ENCODE measurements at places on chromosomes 6 and 20.

- DNase-seq, result no peak
These were observed 58.7 kb upstream of the TGM3 start for GRCh38 chr20:2237059-2237458.

DNA sequence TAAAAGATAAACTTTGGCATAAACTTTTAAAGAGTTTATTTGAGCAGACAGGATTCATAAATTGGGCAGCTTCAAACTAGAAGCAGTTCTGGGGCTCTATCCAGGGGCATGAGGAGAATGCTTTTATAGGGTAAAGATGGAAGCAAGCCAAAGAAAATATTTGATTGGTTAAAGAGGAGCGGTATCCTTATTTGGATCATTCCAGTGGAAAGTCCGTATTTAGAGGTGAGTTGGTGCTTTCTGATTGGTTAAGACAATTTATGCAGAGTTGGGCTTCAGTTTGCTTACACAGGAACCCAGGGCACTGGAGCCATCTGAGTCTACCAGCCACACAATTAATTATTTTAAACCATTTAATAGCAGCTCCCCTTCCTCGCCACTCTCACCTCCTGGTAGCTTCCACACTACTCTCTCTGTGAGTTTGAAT is 37.9 kb upstream of the RNF217 start:
- no peak for DNase-seq

DNA sequence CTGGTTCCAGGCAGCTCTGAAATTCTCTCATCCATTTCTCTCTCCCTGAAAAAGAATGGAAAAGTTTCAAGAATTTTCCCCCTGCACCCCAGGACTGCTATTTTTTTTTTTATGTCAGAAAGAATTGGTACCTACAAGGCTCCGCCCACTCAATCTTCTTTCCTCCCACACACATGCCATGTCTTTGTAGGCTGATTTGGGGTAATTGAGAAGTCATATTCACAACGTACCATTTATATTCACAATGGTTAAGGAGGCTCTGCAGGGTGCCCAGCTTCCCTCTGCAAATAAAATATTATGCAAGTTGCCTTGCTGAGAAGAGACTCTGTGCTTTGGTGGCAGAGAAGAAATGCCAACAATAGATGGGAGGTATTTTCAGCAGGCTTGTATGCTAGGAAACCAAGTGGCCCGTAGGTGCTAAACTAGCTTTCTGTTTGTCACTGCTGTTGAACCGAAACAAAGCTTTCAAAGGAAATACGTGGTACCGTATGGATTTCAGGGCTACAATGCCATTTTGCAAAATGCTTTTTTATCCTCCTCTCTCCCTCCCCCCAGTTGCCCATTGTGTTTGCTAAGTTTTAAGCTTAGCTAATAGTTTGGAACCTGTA is 150.0 kb downstream of the PHACTR1 start:
- DNase-seq, result no peak

DNA sequence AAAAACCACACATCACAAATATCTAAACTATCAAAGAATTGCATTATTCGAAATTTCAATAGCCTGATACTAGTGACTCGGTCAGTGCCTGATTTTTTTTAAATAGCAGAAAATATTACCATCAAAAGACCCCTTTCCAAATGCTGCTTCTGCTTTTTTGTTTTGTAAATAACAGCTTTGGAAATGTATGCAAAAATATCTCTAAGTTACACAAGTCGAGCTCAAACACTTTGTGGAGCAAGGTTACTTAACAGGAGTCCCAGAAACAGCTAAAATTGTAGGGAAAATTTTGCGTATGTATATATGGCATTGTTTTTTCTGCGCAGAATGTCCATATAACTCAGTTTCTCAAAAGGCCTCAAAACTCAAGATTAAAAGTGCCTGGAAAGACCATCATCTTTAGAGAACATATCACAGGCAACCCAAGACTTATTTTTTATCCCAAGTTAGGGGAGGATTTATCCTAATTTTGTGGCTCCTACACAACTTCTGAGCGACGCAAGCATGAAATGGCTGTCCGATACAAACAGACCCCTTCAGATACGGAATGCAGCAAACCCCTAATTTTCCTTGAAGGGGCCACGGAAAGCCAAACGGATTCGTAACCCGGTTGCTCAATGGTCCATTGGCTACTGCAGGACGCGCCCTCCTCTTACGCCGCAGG is 1.3 kb downstream of the CEP85L start:
- no peak for DNase-seq

DNA sequence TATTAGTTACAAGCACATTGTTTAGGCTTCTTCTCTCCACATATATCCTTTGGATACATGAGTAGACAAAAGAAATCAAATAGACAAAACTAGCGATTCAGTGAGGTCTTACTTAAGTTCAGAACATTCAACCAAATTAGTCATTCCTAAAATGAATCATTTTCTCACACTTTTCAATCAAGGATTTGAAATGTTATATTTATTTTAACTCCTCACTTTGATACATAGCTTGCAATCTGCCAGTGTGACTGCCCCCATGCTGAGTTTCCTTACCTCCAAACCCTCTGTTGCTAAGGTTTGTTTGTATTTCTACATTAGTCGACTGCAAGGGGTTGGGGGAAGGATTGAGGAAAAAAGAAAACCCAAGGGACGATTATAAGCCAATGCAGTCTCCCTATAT is 3.5 kb upstream of the MOXD1 start:
- DNase-seq, result no peak

- DNase-seq, result no peak
These were observed 576.2 kb downstream of the DHX35 start for GRCh38 chr20:39538317-39538716.

- no peak for DNase-seq
These were observed 98.5 kb downstream of the HIVEP2 start for GRCh38 chr6:142846459-142846831.

DNA sequence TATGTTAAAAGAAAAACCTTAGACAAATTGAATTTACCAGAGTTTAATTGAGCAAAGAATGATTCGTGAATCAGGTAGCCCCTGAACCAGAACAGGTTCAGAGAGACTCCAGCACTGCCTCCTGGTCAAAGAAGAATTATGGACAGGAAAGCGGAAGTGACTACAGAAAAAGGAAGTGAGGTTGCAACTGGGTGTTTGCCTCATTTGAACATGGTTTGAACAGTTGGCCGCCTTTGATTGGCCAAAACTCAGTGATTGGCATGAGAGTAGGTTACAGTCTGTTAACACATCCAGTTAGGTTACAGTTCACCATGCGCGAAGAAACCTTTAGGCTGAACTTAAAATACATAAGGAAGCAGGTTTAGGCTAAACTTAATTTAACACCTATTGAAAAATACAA is 248.8 kb downstream of the TFAP2A start:
- no peak for DNase-seq

DNA sequence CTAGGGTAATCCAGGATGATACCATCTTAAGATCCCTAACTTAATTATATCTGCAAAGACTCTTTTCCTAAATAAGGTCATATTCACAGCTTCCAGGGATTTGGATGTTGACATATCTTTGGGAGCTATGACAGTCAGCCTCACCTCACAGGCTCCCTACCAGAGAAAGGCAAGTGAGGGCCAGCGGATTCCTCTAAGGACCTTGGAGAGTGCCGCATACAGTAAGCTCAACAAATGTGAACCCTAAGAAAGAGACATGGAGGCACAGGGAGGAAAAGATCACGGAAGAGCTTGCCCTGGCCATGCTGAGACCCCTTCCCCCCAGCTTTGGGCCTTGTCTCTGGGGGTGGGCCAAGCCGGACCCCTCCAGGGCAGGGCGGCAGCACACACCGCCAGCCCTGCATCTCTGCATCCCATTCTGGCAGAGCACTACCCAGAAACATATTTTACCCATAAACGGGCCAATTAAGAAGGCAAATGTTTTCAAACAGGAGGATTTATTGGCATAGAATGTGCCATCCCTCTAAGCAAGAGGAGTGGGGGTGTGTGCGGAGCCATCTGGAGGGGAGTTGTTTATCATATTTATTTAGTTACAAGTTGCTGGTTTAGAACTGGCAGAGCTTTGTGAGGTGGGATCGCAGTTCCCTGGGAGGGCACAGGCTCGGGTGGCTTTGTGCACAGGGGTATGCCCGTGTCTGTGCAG is 55.4 kb downstream of the CHMP4B start:
- DNase-seq, result no peak

DNA sequence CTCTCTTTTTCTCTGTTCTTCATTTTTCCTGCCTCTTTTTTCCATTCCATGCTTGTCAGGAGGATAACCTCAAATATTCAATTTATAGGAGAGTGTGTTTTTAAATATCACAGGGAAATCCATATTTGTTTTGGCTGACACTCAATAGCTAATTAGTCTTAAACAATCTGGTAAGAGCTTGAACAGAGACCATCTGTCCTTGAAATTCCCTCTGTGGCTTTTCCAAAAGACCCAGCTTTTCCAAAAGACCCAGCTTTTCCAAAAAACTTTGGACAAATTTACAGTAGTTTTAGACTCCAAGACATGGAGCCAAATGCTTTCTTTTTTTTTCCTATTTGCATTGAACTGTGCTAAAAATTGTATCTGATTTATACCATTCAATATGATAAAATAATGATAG is 127.4 kb upstream of the FAM83B start:
- DNase-seq, result no peak

- DNase-seq, result no peak
These were observed at the start of gene RGS17 for GRCh38 chr6:153131037-153131981. Gene RGS17, minus strand, starts transcription at chr6:153131282. Its CDS starts 87,264 bp downstream, at chr6:153044018.

DNA sequence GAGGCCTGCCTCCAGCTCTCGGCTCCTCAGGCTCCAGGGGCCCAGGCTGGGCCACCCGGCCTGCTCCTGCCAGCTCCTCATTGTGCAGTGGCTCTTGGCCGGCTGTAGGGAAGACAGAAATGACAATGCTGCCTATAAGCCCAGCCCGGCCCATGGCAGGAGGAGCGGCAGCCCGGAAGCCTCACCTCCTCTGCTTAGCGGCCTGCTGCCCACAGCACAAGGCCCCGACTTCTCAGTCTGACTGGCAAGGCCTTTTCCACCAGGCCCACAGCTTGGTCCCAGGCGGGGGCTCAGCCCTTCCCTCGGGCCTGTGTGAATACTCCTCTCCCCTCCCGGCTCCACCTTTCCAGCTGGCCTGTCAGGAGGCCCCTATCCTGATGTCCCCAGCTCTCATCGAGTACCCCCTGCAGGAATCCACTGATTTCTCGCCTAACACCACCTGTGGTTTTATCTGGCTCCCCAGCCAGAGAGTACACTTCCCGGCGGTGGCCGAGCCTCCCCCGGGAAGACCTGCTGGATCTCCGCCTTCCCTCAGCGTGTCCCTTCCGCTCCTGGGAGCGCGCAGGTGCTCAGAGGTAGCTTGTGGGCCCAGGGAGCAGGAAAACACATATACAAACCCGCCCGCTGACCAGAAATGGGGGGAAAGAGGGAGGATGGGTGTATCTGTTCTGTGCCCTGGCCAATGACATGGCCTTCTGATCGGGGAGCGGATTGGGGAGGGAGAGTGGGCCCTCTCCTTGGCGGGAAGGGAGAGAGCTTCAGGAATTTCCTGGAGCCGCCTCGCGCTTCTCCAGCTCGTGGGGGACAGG is 963 bp downstream of the DDRGK1 start:
- DNase-seq, result no peak

DNA sequence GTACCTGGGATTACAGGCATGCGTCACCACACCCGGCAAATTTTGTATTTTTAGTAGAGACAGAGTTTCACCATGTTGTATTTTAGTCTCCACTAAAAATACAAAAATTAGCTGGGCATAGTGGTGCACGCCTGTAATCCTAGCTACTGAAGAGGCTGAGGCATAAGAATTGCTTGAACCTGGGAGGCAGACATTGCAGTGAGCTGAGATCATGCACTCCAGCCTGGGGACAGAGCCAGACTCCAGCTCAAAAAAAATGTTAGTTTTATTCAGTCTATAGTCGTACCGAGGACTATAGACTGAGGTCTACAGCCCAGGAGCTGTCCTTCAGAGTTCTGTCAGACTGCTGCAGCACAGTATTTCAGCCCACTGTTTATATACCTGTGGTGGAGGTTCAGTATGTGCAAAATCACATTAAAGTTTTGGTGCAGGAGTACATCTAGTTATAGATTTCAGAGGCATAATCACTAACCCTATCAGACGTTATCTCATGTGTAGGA is 3.6 kb upstream of the CASP8AP2 start:
- DNase-seq, result no peak

- DNase-seq, result no peak
These were observed 31.0 kb upstream of the ZNFX1 start for GRCh38 chr20:49308875-49309274.

- no peak for DNase-seq
These were observed 234.2 kb downstream of the COL12A1 start for GRCh38 chr6:74971633-74972032.

DNA sequence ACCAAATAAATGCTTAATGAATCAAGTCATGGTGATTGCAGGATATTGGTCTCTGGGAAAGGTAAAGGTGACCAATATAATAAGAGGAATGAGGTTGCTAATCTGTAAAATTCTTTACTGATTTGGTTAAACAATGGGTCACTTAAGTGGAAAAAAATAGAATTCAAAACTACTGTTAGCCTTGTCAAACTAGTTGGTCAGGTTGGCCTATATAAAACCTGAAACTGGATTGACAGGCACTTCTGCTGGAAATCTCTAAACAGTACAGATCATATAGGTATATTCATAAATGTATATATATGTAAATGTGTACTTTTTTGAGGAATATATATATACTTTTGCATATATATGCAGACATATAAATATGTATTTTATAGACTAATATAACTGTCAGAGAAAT is 19.7 kb downstream of the PLCB4 start:
- DNase-seq, result no peak

DNA sequence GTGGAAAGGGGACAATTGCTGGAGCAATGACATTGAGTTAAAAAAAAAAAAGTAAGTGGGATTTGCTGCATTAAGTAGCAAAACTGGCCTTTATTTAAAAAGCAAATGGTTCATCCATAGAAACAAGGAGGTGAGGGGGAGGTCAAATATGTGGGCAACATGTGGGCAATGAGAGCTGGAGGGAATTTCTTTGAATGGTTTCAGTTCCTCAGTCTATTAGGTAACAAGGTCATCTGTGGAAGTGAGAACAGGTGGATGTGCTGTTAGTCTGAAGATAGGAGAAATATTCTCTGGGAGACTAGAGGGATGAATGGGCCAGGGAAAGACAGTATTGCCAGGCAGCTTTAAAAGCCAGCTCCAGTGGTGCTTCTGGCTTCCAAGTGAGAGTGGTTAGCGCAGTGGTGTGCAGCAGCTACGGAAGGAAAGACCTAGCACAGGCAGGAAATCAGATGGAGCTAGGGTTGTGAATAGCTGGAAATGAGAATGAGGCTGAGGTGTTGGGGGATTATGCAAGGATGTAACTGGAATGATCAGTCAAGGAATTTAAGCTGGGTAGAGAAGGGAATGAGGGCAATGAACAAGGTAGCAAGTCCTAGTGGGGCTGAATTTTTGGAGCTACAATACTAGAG is 727.6 kb downstream of the PTPRT start:
- DNase-seq, result no peak

DNA sequence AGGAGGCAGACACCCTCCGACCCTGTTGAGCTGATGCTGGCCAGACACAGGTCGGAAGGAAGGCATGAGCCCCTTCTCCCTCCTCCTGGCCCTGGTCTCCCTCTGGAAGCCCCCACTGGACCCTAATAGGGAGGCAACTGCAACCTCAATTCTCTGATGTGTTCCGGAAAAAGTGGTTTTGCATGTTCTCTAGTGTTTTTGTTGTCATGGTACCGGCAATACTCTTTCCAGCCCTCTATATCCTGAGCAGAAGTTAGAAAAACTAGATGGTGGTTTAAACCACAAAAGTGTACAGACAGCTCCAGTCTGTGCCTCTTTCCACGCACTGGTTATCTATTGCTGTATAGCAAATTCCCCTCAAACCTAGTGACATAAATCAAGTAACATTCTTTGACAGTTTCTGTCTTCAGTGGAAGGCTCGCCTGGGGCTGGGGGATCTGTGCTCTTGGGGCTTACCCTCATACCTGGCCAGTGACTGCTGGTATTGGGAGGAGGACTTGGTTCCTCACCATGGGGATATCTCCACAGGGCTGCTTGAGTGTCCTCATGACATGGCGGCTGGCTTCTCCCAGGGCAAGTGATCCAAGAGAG is 37.0 kb downstream of the SYTL3 start:
- DNase-seq, result peak; percentile 61
